ENCODE measurements at places on chromosomes 1 and 21. TPM values are rescaled to one million over a fixed set of nuclear protein-coding genes. Genes with fewer than 3 reads are reported as not detected.

The S100A1 gene
- 1,764 TPM for total RNA-seq

The KCNJ9 gene
- not detected for total RNA-seq

The CAPN8 gene
- not detected for total RNA-seq

The HSF2BP gene
- 0.34 TPM for total RNA-seq

The DCST1 gene
- total RNA-seq = not detected

The GALE gene
- 11.0 TPM for total RNA-seq

The TTLL7 gene
- total RNA-seq = 23.0 TPM

The DCAF8 gene
- total RNA-seq = 113 TPM

The DYNLT4 gene
- total RNA-seq = not detected

The SYCP1 gene
- total RNA-seq = not detected

The SPATA6 gene
- 18.7 TPM for total RNA-seq

The FAM3B gene
- total RNA-seq = 0.78 TPM

The C4BPA gene
- not detected for total RNA-seq

DNA sequence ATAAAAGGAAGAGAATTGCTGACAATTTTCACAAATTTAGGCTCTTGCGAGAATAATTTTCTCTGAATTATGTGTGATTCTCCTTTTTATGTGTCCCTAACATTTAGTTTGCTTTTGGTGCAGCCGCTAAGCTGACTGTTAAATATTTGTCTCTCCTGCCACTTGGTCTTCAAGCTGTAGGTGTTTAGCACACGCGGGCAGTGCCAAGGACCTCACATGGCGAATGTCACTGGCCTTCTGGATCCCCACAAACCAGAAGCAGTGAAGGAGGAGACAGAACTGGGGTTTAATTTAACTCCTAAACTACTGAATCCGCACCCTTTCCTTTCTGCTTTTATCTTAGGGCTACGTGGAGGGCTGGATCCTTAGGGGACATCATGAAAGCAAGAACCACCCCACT is 120.0 kb downstream of the KAZN start:
- DNase-seq = no peak

- DNase-seq = no peak
Observed at GRCh38 chr1:25772692-25773245, 27.2 kb upstream of the SELENON start.

- no peak for DNase-seq
Observed at GRCh38 chr1:28297826-28298225, 31.0 kb upstream of the MED18 start.

DNA sequence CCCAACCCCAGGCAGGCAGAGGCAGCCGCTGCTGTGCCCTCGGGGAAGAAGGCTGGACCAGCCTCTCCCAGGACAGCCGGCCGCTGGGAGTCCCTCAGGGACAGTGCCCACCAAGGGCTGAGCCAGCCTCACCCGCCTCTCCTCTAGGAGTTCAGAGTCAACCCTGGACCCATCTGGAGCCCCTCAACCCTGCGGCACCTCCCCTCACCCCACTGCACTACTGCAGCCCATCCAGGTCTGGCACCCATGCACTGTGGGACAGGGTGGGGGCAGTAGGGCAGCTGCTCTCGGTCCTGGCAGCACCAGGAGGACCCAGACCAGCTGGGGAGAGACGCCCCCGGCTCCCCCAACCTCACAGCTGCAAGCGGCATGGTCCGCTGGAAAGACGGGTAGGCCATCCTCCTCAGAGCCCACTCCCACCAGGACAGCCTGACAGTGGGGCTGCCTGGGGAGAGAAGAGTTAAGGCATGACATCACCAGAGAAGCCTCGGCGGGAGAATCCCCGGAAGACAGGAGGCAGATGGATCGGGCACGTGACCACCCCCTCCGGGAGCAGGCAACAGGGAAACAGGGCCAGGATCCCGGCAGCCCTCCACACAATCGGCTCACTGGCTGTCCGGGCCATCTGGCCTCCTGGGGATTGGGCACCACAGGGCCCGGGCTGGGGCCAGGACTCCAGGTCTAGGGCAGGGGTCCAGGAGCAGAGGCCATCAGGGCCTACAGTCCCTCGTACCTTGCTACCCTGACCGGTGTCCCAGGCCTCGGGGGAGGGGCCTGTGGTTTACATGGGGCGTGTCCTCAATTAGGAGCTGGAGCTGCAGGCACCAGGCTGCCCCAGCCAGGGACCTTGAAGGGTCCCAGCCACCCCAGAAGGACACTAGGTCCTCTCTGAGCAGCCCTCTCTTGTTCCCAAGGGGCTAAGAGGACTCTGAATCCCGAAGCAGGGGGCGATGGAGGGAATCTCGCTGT is 3.1 kb downstream of the ACAP3 start:
- DNase-seq = peak; percentile 79

- no peak for DNase-seq
Observed at GRCh38 chr1:155643230-155643629, 33.2 kb downstream of the MSTO1 start.

GRCh38 chr1:32031578-32032274 is 18.1 kb downstream of the KHDRBS1 start:
- no peak for DNase-seq

DNA sequence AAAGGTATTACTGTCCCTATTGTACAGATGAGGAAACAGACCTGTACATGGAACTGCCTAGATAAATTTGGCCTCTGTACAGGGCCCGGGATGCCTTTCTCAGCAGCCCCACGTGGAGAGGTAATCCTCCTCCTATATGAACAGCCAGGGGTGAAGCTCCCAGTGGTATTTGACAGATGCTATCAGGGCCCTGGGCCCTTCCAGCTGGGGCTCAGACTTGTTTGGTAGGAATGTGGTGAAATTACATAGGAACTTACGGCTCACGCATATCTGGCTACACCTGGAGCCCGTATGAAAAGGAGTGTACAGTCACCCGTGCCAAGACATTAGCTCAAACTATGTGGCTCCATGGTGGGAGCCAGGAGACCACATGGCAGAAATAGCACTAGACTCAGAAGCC is 24.8 kb upstream of the TCEA3 start:
- DNase-seq = no peak

- DNase-seq = no peak
Observed at GRCh38 chr21:45870421-45870820, 111.1 kb upstream of the COL6A1 start.

DNA sequence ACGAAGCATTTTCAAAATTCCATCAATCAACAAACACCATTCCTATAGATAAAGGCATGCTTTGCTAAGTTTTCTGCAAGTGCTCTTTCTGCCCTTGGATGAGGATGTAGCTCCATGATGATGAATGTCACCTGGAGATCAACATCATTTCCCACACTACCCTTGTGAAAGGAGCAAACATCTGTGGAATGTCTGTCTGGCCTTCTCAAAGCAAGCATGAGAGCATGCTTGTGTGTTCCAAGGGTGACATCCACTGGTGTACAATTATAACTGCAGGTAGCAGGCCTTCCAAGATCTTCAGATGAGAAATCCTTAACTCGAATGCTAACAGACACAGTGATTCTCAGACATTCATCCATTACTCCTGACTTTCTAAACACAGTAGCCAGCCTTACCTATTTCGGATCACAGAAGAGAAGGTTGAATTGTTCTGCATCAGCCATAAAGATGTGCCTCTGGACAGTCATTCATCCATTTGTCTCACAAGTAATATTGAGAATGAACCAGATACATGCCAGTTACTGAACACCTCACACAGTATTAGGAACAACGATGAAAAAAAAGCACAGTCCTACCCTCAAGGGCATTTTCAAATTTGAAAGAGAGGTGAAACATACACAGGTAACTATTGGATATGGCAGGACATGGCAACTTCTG is 162.4 kb downstream of the TPR start:
- no peak for DNase-seq

DNA sequence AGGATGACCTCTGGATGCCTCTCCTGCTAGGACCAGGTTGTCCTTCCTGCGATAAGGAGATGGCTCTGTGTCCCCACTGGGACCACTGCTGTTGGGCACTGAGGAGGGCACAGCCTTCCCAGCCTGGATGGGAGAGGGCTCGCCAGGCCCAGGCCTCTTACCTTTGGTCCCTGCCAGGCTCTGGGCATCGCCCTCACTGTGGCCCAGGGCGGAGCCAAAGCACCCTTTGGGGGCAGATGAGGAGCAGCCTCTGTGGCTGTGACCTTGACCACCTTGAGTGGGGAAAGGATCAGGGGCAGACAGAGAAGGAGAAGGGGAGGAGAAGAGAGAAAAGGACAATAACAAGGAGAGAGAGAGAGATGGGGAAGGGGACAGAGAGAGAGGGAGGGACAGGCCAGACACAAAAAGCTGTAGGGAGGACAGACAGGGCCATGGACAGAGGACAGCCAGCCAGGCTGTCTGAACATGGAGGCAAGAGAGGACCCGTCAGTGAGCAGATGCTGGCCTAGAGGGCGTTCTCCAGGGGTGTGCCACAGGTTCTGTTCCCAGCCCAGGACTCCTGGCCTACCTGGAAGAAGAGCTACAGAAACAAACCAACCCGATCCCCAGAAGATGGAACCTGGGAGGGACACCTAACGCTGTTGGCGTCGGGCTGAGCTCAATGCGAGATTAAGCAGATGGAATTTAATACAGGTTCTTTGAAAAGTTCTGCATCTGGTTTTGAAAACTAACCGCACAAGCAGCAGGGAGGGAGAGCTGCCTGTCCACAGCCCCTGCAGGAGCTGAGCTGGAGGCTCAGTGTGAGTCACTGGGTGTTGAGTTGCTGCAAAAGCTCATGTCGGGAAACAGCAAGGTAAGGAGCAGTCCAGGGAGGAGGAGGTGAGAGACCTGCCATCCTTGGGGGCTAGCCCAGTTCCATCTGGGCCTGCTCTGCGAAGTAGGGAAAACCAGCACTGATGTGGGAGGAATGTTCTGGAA is 262.1 kb downstream of the PTPRU start:
- DNase-seq = no peak

DNA sequence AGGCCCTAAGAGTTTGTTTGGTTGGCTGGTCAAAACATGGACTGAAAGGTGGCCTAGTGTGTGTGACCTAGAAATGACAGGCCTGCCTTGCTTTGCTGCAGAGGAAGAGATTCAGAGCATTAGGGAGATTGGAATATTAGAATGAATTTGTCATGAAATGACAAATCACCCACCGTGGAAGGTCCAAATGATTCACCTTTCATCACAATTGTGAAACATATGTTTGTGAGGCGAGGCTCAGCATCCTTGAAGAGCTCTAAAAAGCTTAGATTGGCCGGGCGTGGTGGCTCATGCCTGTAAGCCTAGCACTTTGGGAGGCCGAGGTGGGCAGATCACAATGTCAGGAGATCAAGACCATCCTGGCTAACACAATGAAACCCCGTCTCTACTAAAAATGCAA is 5.5 kb downstream of the LCE1B start:
- DNase-seq = no peak

DNA sequence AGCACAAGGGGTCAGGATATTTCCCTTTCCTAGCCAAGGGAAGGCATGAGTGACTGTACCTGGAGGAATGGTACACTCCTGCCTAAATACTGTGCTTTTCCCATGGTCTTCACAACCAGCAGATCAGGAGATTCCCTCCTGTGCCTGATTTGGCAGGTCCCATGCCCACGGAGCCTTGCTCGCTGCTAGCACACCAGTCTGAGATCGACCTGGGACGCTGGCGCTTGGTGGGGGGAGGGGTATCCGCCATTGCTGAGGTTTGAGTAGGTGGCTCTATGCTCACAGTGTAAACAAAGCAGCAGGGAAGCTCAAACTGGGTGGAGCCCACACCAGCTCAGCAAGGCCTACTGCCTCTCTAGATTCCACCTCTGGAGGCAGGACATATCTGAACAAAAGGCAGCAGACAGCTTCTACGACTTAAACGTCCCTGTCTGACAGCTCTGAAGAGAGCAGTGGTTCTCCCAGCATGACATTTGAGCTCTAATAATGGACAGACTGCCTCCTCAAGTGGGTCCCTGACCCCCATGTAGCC is 486.0 kb upstream of the CHRM3 start:
- DNase-seq = no peak

DNA sequence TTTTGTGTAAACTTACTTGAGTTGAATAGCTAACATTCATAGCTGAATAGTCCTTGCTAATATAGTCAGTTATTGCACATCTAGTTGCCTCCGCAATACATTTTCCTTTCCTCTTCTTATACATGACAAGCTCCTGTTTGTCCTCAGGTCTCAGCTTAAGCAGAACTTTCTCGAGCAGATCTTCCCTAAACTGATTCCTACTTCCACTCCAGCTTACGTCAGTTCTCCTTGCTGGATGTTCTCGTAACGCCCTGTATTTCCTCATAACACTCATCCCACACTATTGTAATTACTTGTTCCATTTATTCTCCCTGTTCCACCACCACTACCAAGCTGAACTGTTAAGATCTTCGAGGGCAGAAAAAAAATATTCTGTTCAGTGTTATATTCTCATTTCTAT is 15.1 kb upstream of the OMA1 start:
- no peak for DNase-seq

- no peak for DNase-seq
Observed at GRCh38 chr1:62735491-62736171, 47.4 kb upstream of the DOCK7 start.

- no peak for DNase-seq
Observed at GRCh38 chr1:115496904-115497527, 144.8 kb upstream of the VANGL1 start.
